ENCODE measurements at places on chromosomes 5 and 9. TPM values are rescaled to one million over a fixed set of nuclear protein-coding genes. Genes with fewer than 3 reads are reported as not detected.

The SLC22A5 gene
- 6.0 TPM for total RNA-seq

The SLC28A3 gene
- 0.16 TPM for total RNA-seq

The PCDHGA6 gene
- 3.9 TPM for total RNA-seq

The GZMA gene
- total RNA-seq = not detected

The PCDHGB1 gene
- total RNA-seq = 1.5 TPM

The FOXD4L6 gene
- not detected for total RNA-seq

The FLT4 gene
- total RNA-seq = 0.09 TPM

The CTXN3 gene
- total RNA-seq = not detected

All from bronchial smooth muscle cell (primary cell).